NCI-H69 (cell line): ENCODE measurements at places on chromosomes 16 and 17.

GRCh38 chr16:85623997-85624601 is 11.0 kb downstream of the GSE1 start:
- no peak for DNase-seq

- no peak for DNase-seq
Observed at GRCh38 chr16:27332105-27332504, 18.3 kb downstream of the IL4R start.

GRCh38 chr16:83021045-83021444 is 394.3 kb downstream of the CDH13 start:
- no peak for DNase-seq

DNA sequence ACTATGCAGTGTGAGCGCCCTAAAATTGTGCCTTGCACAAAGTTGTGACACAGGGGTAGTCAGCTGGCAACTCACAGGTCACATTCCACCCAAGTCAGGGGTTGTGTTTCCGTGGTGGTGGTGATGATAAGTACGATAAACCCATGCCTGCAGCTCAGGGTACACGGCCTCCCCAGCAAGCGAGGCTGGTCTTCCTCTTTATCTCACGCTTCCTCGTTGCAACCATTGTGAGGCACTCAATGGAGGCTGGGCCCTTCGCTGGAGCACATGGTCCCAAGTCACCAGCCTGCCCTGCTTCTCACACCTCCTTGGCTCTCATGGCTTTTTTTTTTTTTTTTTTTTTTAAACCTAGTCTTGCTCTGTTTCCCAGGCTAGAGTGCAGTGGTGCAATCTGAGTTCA is 307.5 kb downstream of the CPPED1 start:
- no peak for DNase-seq

DNA sequence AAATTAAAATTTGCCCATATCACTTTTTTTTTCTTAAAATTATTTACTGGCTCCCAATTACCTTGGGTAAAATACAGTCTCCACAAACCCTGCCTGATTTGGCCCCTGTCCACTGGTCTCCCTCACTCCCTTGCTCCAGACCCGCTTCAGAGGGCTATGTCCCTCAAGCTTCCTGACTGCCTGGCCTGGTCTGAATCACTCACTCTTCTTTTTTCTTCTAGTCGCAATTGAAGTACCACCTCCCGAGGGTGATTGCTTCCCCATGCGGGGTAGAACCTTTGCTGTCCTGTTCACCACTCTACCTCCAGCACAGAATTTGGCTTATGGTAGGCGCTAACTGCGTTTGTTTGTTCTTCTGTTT is 598 bp upstream of the PGAP3 start:
- DNase-seq, result no peak

- peak; percentile 81 for DNase-seq
Observed at GRCh38 chr16:54921206-54921824, 9.3 kb upstream of the IRX5 start.

DNA sequence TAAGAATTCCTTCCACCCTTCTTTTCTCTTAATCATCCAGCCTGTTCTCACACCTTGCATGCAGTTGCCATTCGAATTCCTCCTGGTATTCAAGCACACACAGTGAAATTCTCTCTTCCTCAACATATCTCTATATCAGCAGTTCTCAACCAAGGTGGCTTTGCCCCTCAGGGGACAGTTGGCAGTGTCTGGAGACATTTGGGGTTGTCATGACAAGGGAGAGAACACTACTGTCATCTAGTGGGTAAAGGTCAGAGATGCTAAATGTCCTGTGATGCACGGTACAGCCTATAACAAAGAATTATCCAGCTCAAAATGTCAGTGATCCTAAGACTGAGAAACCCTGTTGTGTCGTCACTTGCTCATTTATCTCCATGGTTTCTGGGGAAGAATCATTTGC is 94.8 kb upstream of the CPHXL start:
- DNase-seq, result no peak

- DNase-seq, result no peak
Observed at GRCh38 chr17:50583641-50584040, 23.1 kb downstream of the CACNA1G start.

- peak; percentile 40 for DNase-seq
Observed at GRCh38 chr16:88881007-88881615, 14.7 kb upstream of the PABPN1L start.

GRCh38 chr16:67260426-67261063 is 11.8 kb downstream of the SLC9A5 start:
- DNase-seq, result peak; percentile 51

GRCh38 chr17:40139566-40140058 is 725 bp upstream of the CASC3 start:
- no peak for DNase-seq

DNA sequence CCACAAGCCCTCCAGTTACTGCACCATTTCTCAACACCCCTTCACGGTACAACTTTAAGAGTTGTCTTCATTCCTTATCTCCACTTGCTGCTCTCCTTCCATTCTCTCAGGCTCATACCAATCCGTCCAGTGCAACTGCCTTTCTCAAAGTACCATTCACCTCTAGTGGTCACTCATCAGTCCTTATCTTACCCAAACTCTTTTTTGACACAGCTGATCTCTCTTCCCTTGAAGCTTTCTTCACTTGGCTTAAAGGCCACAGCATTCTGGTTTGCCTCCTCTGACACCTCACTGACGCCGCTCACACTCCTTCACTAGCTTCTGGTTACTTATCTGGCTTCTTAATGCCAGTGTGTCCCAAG is 24.9 kb downstream of the UBE2G1 start:
- no peak for DNase-seq

GRCh38 chr17:38454532-38454931 is 26.3 kb downstream of the ARHGAP23 start:
- DNase-seq, result peak; percentile 59

DNA sequence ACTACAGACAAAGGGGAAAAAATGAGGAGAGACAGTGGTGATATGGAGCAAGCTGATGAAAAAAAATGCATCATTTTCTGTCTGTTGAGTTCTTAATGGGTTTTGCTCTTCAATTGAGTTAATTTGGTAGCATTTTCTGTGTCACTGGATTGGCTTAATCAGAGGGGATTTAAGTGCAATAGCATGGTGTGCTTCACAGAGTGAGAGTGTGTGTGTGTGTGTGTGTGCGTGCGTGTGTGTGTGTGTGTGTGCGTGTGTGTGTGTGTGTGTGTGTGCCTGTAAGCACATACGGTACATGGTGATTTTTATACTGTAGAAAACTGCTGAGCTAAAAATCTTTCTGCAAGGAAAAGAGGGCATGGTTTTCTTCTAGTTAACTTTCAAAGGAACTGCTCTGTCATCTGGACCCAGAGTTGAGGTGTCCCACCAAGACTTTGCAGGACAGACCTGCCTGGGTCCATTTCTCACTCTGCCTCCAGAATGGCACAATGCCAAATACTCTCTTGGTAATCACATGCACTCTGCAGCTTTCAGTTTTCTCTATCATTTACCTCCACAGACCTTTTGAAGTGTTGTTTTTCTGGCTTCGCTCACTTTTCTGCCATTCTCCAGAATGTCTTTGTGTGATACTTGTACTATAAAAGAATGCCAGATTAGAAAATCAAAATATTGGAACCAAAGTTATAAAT is 952.6 kb upstream of the SOX9 start:
- DNase-seq, result peak; percentile 57

- DNase-seq, result peak; percentile 16
Observed at GRCh38 chr16:87493608-87494280, 920 bp upstream of the ZCCHC14 start.

DNA sequence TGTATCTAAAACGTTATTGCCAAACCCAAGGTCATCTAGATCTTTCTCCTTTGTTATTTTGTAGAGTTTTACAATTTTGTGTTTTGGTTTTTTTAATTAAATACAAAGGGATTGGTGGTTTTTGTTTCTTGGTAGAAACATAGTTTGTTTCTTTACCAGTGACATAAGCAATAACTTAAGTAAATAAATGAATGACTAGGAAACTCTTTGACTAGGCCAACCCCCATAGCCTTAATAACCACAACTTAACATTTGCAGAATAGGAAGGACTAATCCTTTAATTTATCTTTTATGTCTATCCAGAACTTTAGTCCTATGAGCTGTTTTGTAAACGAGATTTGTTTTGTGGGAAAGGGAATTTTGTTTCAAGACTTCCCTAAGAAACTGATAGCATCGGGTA is 162.5 kb downstream of the PRKCA start:
- DNase-seq, result no peak

DNA sequence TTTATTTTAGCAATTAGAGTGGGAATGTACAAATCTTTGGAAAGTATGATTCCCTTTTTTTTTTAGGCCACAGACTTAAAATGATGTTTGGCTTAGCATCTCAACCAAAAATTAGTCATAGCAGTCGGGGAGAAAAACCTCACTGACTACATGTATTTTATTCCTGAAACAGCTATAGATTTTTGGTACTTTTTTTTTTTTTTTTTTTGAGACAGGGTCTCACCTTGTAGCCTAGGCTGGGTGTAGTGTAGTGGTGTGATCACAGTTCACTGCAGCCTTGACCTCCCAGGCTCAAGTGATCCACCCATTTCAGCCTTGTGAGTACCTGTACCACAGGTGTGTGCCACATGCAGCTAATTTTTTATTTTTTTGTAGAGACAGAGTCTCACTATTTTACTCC is 23.4 kb downstream of the RNFT1 start:
- no peak for DNase-seq

DNA sequence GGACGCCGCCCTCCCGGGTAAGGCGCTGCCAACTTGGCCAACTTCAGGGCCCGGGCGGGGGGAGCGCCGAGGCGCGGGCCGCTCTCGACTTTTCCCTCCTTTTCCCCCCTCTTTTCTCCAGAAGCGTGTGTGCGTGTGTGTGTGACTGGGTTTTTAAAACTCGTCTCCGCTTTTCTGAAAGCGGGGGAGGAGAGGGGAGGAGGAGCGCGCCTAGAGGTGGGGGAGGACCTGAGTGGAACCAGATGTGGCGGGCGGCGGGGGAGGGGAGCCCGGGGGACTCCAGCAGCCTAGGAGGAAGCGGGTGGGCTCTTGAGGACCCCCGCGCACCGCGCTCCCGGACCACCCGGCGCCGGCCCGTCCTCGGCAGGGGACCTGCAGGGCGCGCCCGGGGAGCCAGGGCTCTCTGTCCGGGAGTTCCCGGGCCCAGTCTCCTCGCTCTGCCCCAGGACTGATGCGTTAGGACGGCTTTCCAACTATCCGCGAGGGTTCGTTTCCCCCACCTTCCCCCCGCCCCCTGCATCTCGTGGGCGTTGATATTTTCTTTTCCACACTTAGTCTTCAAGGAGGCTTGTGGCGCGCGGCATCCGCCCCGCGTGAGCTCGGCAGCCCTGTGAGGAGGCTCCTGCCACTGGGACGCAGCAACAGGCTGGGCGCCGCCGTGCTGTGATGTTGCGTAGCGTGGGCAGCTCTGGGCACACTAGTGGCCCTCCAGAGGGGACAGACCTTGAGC is 599 bp downstream of the MRC2 start:
- peak; percentile 49 for DNase-seq

GRCh38 chr17:45265821-45266220 is 3.9 kb upstream of the SPATA32 start:
- DNase-seq, result no peak

GRCh38 chr17:74347646-74348045 is 14.0 kb downstream of the BTBD17 start:
- DNase-seq, result no peak

DNA sequence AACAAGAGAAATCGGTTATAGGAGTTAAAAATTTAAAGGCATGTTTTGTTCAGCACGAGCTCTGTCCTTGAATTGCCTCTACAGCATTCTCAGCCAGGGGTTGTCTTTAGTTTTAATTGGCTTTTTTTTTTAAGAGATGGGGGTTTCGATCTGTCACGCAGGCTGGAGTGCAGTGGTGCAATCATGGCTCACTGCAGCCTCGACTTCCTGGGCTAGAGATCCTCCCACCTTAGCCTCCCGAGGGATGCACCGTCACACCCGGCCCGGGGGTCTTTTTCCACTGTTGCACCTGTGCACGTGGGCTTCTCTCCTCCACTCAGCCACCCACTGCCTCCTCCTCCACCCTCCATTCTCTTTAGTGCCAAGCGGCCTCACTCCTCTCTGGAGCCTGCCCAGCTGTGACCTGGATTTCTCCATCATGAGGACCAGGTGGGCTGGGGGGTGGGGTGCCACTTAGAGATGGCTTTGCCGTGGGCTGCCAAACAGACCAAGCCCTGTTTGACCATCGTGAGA is 106.8 kb upstream of the SEC14L1 start:
- DNase-seq, result no peak

- peak; percentile 82 for DNase-seq
Observed at GRCh38 chr17:6064868-6065267, 5.3 kb upstream of the WSCD1 start.

DNA sequence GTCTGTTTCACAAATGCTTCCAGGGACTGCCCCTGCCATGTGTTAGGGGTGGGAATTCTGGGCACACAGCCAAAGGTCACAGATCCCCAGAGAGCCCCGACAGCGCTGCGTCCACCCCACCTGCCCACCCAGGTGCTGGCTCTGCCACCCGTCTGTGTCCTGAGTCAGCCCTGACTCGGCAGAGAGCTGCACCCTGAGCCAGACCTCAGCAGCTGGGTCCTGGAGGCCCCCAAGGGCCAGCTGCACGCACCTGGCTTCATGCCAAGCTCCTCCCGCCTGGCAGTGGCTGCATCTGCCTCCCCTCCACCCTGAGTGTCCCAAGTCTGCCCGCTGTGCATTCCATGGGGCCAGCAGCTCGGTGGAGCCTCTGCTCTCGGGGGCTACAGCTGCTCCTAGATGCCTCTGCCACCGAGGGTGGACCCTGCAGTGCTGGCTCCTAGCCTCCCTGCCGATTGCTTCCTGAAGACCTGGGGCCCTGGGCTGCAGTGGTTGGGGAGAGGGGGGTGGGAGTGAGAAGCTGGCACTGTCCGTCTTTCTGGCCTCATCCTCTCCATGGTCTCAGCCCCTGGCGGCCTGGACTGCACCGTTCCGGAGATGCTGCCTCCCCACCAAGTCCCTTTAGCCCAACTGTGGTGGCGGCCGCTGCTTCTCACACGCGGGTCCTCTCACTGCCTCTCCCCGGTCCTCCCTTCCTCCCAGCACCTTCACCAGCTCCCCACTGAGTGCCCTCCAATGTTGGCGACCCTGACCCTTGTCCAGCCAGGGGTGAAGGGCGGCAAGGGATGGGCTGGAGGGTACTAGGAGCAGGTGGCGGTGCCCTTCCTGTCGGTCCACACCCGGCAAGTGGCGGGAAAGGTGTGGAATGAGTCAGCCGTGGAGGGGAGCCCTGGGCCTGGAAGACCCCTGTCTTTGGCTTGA is 3.0 kb downstream of the SECTM1 start:
- DNase-seq, result peak; percentile 97

GRCh38 chr16:19748389-19749168 is 30.5 kb downstream of the IQCK start:
- peak; percentile 52 for DNase-seq

DNA sequence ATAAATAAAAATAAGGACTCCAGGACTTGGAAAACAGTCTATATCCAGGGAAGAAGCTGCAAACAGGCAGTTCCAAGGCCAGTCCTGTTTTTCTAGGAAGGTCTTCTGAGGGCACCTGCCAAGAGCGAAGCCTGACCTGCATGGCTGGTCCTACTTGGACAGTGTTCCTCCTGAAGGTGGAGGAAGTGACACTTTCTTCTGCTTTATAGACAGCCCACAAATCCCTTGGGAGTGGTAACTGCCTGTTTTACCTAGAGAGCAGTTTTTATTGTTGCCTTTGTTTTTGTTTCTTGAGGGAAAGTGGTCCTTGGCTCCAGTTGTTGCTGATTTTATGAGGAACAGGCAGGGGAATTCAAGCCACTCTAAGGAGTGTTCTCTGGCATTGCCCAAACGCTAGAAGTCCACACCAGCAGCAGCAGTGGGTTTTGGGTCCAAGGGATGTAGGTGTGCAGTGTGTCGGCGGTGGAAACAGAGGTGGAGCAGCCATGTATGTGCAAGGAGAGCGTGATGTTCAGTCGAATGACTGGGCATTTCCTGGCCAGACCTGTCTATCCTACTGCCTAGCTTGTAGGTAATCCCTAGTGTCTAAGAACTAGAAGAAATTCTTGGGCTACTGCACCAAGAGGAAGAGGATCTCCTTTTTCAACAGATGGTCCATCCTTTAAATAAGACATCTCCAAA is 35.3 kb downstream of the LDHD start:
- DNase-seq, result no peak
